ENCODE measurements at places on chromosomes 13 and 19. TPM values are rescaled to one million over a fixed set of nuclear protein-coding genes. Genes with fewer than 3 reads are reported as not detected.

- DNase-seq, result peak; percentile 70
Observed at GRCh38 chr19:13960863-13961784, 8.8 kb downstream of the DCAF15 start.

The ZNF524 gene
- 26.7 TPM for polyA plus RNA-seq

The FLT1 gene
- polyA plus RNA-seq, result 8.0 TPM

The ATXN8OS gene
- not detected for polyA plus RNA-seq

- DNase-seq, result no peak
Observed at GRCh38 chr19:15137777-15138176, 30.6 kb downstream of the SYDE1 start.

- peak; percentile 55 for DNase-seq
Observed at GRCh38 chr13:98313922-98314292, 136.8 kb upstream of the RNF113B start.

The LAIR1 gene
- polyA plus RNA-seq, result 3.1 TPM

GRCh38 chr19:1742989-1743696 is 10.2 kb upstream of the ONECUT3 start:
- DNase-seq, result no peak

GRCh38 chr19:55486971-55487923 is 989 bp upstream of the SSC5D start:
- DNase-seq, result no peak

The THAP8 gene
- 3.2 TPM for polyA plus RNA-seq

The PINLYP gene
- 5.2 TPM for polyA plus RNA-seq

GRCh38 chr19:45999653-46000121 is 4.4 kb downstream of the CCDC61 start:
- DNase-seq, result peak; percentile 40

- DNase-seq, result no peak
Observed at GRCh38 chr13:77986713-77987112, 68.1 kb upstream of the EDNRB start.

DNA sequence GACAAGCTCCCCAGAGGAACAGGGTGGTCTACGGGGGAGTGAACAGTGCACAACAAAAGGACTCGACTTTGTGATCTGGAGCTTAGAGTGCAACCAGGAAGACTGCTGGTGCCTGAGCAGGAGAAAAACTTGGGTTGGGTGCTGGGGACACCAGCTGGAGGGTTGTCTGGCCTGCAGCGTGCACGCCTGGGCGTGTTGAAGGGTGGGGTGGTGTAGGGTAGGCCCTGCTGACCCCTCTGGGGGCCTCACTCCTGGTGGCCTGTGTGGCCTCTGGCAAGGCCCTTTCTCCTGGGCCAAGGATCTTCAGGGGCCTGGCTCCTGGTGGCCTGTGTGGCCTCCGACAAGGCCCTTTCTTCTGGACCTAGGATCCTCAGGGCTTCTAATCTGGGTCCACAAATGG is 4.7 kb upstream of the RSPH6A start:
- no peak for DNase-seq

The PROZ gene
- not detected for polyA plus RNA-seq

The ZNF234 gene
- 2.9 TPM for polyA plus RNA-seq

Data from pancreas (tissue), 10 donors.